ENCODE measurements at places on chromosomes 7 and 10.

- DNase-seq = no peak
Observed at GRCh38 chr10:77392851-77393250, 244.8 kb downstream of the KCNMA1 start.

GRCh38 chr10:122576291-122576690, 15.7 kb downstream of the DMBT1 start:
- DNase-seq = no peak

- no peak for DNase-seq
Observed at GRCh38 chr10:113666682-113667252, 2.9 kb upstream of the NRAP start.

- DNase-seq = no peak
Observed at GRCh38 chr10:73083221-73083620, 13.4 kb downstream of the P4HA1 start.

DNA sequence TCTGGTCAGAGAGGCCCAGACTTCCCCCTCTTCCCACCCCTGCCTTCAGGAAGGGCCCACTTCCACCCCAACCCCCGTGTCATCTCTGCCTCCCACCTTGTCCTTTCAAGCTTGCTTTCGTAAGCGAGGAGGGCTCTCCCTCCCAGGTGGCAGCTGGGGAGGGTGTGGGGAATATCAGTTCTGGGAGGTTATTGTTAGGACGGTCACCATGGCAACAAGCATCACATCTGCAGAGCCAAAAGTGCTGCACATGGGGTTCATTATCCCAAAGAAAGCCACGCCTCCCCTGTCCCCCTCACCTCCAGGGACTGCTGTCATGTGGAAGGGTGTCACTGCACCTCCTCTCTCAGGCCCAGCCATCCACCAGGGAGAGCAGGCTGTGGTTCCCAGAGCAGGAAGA, 2.6 kb upstream of the CAMK2B start:
- DNase-seq = no peak

DNA sequence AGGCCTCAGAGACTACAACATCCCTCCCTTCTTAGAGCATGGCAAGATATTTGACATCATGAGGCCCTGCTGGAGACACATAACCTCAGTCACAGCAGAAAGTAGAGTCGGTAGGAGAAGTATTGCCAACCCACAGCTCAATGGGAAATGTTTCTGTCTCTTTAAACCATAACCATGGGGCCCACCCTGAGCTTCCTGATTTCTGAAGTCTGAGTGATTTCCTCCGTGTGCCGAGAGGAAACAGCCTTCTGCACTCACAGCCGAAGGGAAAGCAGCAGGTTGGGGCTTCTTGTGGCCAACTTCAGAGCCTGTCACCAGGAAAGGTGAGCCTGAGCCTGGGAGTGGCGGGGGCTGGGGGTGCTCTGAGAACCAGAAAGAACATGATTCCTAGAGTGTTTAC, at the start of gene GIMAP1:
TSS of gene GIMAP1 (plus strand) at position 246 of the 400 bp plus-strand sequence. CDS start 2,435 bp downstream, outside the sequence.
- peak; percentile 29 for DNase-seq

DNA sequence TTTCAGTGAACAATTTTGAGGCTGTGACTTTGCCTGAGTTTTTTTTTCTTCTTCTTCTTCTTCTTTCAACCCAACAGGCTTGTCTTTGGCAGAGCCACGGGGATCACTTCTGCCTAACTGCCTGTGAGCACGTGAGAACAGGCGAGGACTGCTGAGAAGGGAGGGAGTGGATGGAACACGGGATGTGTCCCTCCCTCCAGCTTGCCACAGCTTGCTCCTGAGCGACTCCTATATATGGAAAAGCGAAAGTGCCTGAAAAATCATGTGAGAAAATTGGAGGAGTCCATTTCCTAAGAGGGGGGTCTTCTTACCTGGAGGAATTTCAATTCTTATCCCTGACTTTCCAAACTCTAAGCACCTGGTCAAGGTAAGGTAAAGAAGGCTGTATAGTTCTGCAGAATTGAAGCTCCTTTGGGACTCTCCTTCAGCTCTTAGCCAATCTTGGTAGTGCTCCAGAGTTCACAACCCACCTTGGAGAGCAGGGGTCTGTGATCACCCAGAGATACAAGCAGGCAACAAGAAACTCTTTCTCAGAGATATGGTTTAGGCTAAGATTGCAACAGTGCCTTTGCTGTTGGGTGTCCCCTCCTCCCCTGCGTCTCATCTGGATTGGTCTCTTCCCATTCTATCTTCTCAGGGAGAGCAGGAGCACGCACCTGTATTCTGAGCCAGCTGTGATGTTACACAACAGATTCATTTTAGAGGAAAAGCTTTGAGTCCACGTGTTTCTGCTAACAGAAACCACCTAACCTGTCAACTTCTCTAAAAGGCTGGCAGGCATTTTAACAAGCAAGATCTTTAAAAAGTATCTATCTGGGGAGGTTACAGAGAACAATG, at the start of gene MAT1A:
TSS of gene MAT1A (minus strand) at position 208 of the 837 bp plus-strand sequence. CDS start 235 bp downstream, outside the sequence.
- DNase-seq = no peak

GRCh38 chr7:5589819-5590595, 166.4 kb upstream of the TNRC18 start:
- DNase-seq = no peak

GRCh38 chr10:22988581-22989360, 60.9 kb downstream of the ARMC3 start:
- DNase-seq = peak; percentile 34

DNA sequence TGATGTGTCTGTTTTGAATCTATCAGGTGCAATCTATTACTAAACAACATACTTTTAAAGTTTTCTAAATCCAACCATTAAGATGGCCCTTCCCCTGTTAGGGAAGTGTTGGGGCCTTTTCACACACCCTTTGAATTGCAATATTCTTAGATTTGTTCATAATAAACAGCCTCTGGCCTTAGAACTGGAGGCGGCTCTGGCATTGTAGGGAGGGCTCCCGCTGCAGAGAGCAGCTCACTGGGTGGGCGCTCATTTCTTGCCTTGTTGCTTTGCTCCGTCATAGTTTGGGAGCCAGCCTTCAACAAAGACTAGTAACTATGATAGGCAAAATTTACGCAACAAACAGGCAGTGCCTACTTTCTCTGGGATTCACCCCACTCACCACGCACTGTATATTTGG, 4.2 kb upstream of the HOXA10 start:
- DNase-seq = no peak

DNA sequence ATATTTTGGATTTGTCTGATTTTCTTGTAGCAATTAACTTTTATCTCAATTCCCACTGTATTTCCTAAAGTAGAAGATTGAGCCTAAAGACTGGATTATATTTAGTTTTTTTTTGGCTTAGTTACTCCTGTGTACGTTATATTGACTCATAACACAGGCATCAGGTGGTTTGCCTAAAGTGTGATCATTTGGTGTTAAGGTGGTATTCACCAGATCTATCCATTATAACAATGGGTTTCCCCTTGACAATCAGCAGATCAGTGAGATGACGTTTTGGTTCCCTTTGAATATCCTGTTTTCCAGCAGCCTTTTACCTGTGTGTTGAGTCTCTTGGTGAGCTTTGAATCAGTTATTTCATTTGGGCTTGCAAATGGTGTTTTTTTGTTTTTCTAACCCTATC, 18.1 kb downstream of the MAPK8 start:
- DNase-seq = no peak

DNA sequence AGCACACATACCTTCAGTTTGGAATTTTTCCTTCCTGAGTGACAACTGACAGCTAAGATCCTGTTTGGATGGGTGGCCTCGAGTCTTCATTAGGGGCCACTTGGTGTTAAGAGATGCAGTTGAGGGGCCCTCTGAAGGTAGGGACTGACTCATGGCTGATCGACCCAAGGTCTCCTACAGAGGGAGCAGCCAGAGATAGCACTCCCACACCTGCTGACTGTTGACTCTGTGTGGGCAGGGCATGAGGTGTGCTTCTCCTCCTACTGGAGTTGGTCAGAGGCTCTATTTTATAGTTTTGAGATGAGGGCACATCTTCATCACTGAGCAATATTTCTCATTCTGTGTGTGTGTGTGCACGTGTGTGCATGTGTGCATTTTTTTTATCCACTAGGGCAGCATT, 378.8 kb upstream of the PODXL start:
- DNase-seq = no peak

- DNase-seq = no peak
Observed at GRCh38 chr10:126129026-126129425, 232.7 kb downstream of the FANK1 start.

GRCh38 chr7:4174451-4174850, 507.6 kb upstream of the FOXK1 start:
- no peak for DNase-seq

All from stimulated activated CD4-positive, alpha-beta T cell treated with anti-CD3 and anti-CD28 coated beads, Interleukin-15, amount 100 ng/mL, for 1 hour (primary cell).